Kidney epithelial cell (primary cell): ENCODE measurements at places on chromosomes 11 and 22.

DNA sequence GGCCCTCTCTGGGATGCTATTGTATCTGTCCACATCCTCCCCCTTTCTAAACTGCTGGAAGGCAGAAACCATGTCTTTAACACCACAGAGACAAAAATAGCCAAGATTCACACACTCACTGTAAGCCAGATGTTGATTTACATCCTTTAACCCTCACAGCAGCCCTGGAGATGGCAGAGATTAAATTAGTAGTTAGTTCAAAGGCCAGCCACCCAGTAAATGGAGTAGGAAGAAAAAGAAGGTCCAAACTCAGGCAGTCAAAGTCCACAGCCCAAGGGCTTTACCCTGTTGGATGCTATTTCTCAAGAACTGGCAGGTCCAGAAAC lies 2.1 kb upstream of the ZNHIT2 start:
- DNase-seq = no peak

DNA sequence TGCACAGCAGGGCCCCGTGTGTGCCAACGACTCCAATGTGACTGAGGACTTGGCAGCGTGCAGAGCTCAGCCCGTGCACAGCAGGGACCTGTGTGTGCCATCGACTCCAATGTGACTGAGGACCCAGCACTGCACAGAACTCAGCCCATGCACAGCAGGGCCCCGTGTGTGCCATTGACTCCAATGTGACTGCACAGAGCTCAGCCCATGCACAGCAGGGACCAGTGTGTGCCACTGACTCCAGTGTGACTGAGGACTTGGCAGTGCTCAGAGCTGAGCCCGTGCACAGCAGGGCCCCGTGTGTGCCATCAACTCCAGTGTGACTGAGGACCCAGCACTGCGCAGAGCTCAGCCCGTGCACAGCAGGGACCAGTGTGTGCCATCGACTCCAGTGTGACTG lies 347.8 kb upstream of the B3GAT1 start:
- DNase-seq = no peak

GRCh38 chr11:61486779-61487178 lies 21.8 kb upstream of the LRRC10B start:
- DNase-seq = no peak

GRCh38 chr11:88169471-88169870 lies 5.8 kb downstream of the RAB38 start:
- no peak for DNase-seq

GRCh38 chr11:59611570-59612565 lies 3.7 kb downstream of the OSBP start:
- no peak for DNase-seq

DNA sequence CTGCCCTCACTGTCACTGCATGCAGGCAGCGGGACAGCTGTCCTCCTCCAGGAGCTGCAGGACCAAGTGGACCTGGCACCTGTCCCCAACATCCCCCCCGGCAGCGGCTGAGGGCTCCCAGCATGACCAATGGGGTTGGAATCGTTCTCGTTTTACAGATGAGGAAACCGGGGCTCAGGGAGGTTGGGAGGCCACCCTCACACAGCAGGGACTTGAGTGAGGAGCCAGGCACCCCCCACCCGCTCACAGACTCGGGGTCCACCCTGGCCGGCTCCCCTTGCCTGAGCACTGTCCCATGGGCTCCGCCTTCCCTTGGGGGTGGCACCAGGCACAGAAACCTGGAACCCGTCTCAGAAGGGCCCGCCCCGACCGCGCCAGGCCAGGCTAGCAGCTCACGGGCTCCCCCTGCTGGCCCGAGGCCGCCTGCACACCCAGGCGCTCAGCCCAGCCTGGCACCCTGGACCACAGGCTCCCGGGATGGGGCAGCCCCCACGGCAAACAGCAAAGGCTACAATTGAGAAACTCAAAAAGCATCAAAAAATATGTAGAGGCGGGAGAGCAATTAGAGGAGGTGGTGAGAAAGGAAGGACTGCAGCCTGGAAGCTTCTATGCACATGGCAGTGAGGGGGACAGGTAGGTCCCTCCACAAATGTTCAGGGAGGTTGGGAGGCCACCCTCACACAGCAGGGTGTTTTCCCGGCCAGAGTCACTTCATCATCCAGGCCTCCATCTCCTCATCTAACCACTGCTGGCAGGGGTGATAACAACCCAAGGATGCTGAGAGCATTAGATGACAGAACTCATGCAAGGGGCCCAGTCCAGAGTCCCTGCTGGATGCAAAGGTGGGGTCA lies 12.8 kb downstream of the MACROD1 start:
- no peak for DNase-seq

GRCh38 chr11:115263799-115264656 lies 240.2 kb downstream of the CADM1 start:
- DNase-seq = no peak

DNA sequence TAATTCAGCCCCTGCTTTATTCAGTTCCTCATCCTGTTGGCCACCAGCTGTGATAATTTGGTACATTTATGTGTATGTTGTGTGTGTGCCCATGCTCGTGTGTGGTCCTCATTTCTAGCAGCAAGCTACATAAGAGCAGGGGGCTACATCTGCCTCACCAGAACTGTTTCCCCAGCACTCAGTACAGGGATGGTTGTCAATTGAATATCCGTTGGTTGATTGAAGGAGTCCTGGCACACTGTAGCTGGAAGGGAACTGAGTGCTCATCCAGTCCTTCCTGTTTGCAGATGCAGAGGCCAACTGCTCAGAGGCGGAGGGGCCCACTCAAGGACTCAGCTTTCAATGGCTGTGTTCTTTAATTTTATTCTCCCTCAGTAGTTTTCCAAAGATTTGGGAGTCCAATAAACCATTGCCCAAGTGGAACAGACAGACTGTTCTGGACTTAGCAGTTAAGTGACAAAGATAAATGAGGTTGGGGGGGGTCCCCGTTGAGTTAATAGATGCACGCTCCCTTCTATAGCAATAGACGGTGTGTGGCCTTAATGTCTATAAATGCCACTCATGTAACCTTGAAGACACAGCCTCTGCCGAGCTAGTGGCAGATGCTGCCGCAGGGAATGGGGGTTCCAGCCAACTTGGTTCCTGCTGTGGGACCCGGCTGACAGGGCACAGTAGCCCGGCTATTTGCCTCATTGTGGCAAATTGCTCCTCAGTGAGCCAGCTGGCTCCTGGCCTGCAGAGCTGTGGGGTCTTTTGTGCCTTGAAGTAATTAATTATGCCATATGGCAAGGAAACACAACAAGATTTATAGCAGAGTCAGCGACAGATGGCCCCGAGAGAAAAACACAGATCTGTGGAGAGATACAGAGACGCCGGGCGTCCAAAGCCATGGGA lies 71.4 kb upstream of the GRK3 start:
- no peak for DNase-seq

GRCh38 chr11:61149624-61150615 lies 11.3 kb downstream of the VPS37C start:
- no peak for DNase-seq

DNA sequence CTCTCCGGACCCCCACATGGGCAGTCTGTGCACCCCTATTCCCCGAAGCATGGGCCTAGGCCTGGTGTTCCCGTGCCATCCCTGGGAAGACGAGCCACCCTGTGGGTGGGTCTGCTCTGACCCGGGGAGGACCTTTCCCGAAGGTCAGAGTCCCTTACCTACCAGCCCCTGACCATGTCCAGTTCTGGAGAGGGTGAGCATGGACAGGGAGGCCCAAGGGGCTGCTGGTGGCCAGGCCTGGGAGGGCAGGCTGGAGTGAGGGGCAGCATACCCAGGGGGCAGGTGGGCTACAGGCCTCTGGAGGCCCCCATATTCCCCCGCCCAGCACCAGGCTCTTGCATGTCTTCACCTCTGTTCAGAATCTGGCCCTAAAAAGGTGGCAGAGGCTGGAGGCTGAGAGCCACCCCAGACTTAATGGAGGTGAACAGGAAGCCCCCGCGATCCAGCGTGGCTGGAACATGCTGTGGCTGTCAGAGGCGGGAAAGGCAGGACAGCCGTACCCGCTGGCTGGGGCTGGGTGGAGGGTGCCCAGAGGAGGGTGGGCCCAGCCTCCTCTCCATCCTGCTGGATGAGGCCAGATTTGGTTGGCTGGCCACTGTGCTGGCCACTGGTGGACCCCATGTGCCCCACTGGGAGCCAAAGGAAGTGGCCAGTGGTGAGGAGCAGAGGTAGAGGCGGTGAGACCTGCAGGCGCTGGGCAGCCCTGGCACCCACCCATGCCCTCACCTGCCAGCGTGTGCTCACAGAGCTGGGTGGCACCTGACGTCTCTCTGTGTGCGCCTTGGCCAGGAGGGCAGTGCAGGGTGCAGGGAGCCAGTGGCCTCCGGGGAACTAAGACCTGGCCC lies 11.2 kb upstream of the SYT8 start:
- DNase-seq = no peak

GRCh38 chr11:75351791-75352587 lies 528 bp upstream of the ARRB1 start:
- no peak for DNase-seq

- DNase-seq = no peak
Observed at GRCh38 chr22:20813056-20813455, 39.1 kb downstream of the SERPIND1 start.

- peak; percentile 42 for DNase-seq
Observed at GRCh38 chr11:128653801-128654231, 40.1 kb upstream of the FLI1 start.

DNA sequence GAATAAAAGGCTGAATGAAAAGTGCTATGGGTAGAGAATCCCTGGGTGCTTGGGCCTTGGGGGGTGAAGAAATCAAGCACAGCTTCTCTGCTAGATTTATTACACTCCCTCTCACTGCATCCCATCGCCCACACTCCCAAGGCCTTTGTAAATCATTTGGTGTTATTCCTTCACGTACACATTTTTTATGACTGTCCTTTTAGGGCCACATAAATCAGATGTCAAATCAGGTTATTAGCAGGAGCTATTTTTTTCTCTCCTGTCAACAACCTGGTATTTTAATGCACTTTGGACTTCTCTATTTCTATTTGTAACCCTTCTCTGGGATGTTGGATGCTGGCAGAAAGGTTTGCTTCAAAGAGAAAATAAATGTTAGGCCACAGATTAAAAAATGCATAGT lies 408.8 kb downstream of the INSC start:
- DNase-seq = no peak

DNA sequence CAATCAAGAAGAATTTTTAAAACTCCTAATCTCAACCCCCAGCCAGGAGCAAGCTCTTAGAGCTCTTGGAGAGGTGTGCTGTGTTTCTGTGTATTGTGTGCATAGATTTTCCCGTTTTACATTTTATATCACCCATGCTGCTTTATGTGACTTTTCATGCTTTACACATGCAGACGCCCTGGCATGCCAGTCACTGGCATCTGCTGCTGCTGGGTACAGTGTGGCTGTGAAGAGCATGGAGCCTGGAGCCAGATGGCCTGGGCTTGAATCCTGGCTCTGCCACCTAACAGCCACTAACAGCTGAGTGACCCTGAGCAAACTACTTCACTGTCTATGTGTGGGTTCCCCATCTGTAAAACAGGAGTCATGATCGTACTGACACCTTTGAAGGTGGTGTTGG lies 23.1 kb downstream of the POLR3H start:
- DNase-seq = no peak

GRCh38 chr11:64624883-64625481 lies 34.0 kb downstream of the SLC22A12 start:
- DNase-seq = no peak

DNA sequence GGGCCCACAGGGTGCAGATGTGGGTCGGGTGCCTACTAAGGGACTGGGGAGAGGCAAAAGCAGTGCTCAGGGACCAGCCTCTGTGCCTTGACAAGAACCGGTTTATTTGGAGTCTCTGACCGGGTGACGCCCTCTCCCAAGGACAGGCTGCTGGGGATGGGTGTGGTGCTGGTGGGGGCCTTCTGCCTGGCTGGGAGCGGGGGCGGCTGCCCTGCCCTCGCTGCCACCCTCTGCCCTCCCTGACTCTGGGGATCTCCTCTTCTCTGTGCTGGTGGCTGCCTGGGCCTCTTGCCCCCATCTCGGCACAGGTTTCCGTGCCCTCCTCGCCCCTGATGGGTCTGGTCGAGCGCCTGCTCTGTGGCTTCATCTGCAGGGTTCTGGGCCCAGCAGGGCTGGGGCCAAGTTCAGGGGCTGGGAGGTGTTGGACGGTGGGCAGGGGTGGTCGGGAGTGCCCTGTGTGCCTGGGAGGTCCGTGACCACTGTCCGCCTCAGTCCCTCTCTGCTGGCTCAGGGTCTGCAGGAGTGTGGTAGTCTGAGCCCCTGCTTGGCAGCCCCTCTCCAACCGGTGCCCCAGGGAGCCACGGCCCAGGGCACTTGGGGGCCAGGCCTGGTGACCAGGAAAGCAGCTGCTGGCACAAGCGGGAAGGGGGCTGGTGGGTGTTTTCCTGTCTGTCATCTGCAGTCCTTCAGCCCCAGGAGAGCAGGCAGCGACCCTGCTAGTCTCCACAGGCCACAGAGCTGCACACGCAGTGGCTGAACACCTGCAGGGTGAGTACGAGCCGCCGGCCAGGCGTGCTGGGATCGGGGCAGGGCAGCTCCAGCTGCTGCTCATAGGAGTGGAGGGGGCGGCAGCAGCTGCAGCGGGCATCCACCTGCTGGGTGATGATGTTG lies 23.5 kb downstream of the MUC6 start:
- no peak for DNase-seq

DNA sequence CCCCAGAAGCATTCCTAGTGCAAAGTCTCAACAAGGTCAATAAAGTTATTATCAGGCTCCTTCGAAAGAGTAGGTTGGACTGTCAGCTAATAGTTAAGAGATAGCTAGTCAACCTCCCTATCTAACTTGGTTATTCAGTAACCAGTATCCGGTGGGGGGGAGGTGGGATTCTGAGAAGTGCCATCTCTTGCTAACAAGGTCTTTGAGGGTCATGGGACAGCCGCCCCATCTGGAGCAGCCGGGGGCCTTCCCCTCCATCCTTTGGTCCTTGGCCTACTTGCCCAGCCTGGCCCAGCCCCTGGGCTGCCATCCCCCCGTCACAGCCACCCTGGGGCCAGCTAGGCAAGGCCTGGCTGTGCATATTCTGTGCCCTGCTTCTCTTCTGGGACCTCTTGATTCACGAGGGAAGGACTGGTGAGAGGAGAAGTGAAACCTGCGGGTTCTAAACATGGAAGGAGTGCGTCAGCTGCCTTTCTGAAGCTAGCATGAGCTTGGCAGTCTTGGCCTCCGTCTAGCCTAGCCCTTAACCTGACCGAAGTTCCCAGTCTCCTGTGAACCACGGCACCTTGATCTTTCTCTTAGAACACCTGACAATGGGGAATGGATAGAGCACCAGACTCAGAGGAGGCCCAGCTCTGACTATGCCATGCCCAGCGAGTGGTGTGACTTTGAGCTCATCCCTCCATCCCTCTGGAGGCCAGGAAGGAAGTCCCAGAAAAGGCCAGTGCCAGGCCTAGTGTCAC lies 9.3 kb downstream of the SLC37A2 start:
- no peak for DNase-seq
